ENCODE measurements at places on chromosomes 16 and 17.
A peak's percentile ranks its signal among the peaks of the same experiment; 100 is the strongest.

DNA sequence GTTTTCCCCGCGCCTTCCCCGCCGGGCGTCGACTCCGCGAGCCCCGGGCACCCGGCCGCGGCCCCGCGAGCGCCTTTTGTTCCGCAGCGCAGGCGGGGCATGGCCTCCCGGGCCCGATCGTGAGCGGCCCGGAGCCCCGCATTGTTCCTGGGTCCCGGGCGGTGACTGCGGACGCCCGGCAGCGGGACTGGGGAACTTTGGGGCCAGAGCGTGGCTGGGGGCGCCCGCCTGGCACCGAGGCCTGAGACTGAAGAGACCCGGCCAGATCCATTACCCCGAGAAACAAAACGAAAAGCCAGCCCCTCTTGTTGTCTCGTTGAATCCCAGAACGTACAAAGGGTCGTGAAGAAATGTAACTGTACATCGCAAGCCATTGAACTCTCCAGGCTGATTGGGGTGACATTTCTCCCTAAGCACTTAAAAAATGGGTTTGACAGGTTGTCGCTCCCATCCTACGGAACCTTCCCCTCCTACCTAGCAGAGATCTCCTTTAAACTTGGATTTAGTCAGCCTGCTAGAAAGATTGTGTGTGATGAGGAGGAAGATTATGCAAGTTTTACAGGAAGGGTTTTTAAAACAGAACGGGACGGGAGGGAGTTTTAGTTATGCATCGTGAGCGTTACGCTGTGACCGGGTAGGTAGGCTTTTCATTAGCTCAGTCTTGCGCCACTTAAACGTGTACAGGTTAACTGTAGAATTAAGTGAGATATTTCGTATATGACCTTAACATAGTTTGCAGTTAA lies 825 bp downstream of the METTL9 start:
- peak; percentile 41 for DNase-seq

- DNase-seq = peak; percentile 95
Measured at GRCh38 chr17:48593840-48594537, 410 bp upstream of the HOXB5 start.

GRCh38 chr16:78142788-78143187 lies 43.3 kb downstream of the WWOX start:
- DNase-seq = no peak

DNA sequence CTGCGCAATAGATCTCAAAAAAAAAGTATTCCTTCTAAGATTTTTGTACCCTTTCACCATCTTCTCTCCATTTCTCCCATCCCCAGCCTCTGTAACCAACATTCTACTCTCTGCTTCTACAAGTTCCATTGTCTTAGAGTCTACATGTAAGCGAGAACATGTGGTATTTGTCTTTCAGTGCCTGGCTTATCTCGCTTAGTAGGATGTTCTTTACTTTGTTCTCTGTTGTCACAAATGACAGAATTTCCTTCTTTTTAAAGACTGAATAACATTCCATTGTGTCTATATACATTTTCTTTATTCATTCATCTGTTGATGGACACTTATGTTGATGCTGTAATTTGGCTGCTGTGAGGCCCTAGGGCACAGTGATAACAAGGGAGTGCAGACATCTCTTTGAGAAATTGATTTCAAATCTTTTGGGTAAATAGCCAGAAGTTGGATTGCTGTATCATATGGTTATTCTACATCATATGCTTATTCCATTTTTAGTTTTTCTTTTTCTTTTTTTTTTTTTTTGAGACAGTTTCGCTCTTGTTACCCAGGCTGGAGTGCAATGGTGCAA lies 37.7 kb upstream of the MYH10 start:
- DNase-seq = no peak

DNA sequence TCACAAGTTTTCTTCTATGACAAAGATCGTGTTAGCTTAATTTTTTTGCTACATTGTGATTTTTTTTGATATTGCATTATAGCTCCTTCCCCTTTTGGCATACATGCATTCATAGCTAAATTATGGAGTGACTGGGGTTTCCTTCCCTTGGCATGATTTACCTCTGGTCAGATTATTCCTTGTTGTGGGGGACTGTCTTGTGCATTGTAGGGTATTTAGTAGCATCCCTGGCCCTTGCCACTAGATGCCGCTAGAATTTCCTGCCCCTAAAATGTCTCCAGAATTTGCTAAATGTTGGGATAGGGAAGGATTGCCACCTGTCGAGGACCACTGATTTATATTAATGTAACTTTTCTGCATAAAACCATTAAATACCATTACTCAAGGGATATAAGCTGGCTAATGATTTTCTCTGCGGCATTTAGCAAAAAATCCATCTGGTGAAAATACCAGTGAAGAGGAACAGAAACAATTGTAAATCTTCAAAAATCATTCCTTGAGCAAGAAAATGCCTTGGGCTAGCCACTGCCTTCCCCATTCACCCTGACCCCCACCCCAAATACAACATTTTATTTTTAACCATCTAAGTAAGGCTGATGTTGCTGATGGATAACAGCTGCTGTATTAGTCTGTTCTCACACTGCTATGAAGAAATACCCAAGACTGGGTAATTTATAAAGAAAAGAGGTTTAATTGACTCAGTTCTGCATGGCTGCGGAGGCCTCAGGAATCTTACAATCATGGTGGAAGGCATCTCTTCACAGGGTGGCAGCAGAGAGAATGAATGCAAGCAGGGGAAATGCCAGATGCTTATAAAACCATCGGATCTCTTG lies 195.2 kb downstream of the MAP2K6 start:
- peak; percentile 24 for DNase-seq

GRCh38 chr17:1104222-1104621 lies 75.6 kb downstream of the ABR start:
- DNase-seq = no peak
